Central memory CD4-positive, alpha-beta T cell (primary cell): ENCODE measurements at places on chromosomes 2 and 18.

GRCh38 chr18:62529597-62529996 is 6.8 kb downstream of the ZCCHC2 start:
- DNase-seq = no peak

DNA sequence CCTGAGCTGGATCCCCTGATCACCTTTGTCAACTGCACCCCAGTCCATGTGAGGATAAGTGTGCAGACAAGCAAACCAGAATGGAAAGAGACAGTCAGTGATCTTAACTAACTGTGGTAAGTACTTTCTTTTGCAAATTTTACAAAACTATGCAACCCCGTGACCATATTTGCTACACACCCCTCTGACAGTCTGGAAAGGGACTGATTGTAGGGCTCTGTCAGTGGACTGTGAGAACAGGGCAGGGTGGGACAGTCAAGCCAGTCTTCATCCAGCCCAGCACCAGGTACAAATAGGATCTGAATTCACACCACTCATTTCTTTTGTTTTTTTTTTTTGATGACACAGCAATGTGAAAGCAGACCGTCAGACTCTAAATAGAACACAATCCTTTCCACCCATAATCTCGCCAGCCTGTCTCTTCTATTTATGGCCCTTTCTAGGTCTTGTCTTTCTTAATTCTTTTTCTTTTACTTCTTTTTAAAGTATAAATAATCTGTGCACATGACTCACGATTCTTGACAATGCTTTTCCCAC is 165.6 kb downstream of the ARL6IP6 start:
- DNase-seq = no peak

DNA sequence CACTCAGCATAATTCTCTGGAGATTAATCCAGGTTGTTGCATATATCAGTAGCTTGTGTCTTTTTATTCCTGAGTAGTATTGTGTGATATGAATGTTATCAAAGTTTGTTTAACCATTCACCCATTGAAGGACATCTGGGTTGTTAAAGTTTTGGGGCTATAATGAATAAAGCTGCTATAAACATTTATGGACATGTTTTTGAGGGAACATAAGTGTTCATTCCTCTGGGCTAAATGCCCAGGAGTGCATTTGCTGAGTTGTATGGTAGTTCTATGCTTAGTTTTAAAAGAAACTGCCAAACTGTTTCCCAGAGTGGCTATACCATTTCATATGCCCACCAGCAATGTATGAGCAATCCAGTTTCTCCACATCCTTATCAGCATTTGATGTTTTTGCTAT is 21.8 kb upstream of the KCNJ13 start:
- DNase-seq = no peak

DNA sequence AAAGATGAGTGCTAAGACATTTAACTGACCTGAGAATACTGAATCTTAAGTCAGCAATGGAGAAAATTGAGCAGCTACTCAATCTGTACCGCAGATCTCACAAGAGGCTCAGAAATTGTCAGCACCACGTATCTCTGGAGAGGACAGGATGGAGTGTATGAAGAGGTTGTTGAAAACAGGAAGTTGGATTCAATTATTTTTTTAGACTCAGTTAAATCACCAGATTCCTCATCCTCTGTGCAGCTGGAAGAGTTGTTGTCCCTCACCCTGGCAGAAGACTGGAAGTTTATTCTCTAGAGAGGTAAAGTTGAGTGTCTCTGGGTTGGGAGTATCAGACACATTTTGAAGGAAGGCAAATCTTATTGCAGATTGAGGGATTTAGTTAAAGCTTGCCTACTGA is 114.9 kb upstream of the NT5C1B start:
- no peak for DNase-seq

DNA sequence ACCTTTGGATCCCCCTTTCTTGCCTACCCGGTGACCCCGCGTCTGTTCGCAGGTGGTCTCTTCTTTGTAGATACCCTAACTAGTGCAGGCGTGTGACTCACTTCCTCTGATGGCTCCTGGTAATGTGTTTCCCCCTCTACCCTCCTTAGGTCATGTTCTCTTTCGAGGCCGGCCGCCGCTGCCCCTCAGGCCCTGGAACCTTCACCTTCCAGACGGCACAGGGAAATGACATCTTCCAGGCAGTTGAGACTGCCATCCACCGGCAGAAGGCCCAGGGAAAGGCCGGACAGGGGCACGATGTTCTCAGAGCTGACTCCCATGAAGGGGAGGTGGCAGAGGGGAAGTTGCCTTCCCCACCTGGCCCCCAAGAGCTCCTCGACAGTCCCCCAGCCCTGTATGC is 1.6 kb downstream of the DOK1 start:
- DNase-seq = no peak

GRCh38 chr2:133287709-133288108 is 280.6 kb downstream of the NCKAP5 start:
- DNase-seq = no peak

GRCh38 chr2:64624862-64625261 is 28.9 kb downstream of the SERTAD2 start:
- no peak for DNase-seq

DNA sequence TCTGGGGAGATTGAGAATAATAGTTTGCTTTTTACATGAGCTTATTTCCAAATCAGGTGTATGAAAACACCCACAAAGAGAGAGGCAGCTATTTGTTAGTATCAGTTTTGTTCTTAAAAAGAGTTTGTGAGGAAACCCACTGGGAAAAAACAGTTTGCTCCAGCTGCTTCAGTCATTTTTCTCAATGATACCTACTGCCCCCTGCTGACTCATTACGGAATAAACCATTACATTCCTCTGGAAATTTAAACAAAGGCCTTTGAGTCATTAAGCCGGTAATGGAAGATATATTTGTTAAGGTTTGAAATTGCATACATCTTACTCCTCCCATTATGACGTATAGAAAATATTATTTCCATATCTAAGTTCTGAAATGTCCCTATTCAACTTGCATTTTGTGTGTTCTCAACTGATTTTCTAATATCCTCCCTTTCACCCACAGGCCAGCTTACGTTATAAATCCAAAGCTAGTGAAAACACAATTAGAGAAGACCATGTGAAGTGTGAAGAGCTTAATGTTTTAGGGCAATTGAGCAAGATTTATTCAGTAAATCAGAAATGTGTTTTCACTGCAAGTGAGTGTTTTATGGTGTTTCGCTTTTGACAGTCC is 761.6 kb downstream of the DSC3 start:
- DNase-seq = no peak

DNA sequence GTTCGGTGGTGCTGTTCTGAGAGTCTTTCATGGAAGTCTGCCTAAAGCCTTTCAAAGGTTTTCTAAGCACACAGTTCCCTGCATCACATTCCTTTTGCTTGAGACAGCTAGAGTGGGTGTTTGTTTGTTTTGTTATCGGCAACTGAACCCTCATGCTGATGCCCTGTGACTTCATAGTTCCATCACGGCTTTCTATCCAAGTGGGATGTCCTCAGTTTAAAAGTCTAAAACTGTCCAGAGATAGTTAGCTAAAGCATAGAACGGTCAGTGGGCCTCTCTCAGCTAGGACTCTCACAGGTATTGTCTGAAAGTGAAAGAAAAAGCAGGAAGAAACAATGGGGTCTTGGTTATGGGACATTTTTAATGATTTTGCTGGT is 337.3 kb downstream of the OSR1 start:
- DNase-seq = no peak

- DNase-seq = peak; percentile 44
These were observed 77.0 kb upstream of the SERTAD2 start for GRCh38 chr2:64730551-64731262.

GRCh38 chr2:25303633-25304236 is 38.0 kb downstream of the DNMT3A start:
- no peak for DNase-seq

DNA sequence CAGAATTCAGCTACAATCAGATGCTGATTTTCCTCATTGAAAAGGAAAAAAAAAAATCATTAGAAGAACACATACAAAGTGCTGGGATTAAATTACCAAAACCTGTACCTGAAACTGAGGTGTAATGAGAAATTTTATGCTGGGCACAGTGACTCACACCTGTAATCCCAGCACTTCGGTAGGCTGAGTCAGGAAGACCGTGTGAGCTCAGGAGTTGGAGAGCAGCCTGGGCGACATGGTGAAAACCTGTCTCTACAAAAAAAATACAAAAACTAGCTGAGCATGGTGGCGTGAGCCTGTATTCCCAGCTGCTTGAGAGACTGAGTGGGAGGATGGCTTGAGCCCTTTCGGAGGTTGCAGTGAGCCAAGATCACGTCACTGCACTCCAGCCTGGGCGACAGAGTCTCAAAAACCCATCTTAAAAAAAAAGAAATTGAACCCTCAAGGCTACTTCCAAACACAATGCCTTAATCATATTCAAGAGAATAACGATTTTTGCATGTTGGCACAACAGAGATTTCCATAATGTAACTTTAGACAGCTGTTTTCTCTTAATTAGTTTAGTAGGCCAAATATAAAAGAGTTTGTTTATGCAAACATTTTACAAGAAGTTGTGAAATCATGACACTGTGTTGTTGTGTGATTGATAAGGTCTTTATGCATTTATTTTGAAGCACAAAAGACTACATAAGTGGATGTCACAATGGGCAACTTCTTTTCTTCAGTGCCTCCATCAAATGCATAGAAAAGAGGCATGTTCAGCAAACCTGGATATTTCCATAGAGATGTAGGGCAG is 63.9 kb downstream of the FAM161A start:
- DNase-seq = no peak

DNA sequence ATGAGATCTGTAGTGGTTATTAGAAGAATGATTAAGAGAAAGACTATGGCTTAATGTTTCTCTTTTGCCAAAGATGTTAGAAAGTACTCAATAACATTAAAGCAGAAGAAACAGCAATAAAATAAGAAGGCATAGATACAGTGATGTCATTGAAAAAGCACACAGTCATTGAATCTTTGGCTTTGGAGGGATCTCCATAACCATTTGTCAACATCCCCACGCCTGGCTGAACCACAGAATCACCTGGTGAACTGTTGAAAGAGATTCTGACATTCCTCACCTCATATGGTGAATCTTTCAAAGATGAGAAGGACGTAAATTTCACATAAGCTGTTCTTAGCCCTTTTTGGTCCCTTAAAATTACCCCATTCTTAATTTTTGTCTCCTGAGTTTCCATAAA is 324.6 kb upstream of the NRP2 start:
- no peak for DNase-seq

GRCh38 chr18:5429681-5430080 is 114.1 kb downstream of the EPB41L3 start:
- DNase-seq = no peak

GRCh38 chr18:79405781-79406575 is 10.2 kb downstream of the NFATC1 start:
- peak; percentile 94 for DNase-seq

DNA sequence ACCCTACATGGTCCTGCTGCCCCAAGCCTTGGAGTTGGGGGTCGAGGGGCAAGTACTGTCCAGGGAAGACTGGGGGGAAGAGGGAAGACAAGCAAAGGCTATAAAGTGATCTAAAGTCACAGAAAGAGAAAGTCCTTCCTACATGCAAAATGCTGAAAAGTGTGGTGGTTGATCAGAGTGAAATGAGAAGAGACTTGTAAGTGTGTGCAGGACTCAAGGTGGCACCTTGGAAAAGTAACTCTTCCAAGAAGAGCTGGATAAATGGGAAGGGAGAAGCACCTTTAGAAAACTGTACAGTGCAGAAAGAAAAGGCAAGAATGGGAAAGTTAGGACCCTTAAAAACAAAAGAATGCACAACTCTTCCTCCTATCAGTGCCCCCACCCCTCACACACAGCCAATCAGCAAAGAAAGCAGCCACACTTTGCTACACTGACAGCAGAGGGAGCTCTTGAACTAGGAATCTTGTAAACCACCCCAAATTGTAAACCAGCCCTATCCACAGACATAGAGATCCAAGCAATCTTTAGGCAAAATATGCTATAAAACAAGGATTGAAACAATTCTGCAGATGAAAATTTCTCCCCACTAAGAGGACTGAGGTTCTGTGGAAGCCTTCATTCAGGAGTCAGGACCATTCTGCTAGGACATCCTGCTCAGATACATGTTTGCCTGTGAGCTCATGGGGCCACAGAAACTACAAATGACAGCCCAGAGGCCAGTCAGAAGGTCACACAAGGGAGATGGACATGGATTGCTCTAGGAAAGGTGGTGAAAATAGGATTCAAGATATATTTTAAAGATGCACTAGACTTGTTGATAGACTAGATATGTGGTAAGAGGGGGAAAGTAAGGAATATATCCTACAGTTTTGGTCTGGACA is 146.4 kb downstream of the FTCDNL1 start:
- DNase-seq = peak; percentile 2

GRCh38 chr2:116180072-116180471 is 1634.4 kb upstream of the DDX18 start:
- no peak for DNase-seq

DNA sequence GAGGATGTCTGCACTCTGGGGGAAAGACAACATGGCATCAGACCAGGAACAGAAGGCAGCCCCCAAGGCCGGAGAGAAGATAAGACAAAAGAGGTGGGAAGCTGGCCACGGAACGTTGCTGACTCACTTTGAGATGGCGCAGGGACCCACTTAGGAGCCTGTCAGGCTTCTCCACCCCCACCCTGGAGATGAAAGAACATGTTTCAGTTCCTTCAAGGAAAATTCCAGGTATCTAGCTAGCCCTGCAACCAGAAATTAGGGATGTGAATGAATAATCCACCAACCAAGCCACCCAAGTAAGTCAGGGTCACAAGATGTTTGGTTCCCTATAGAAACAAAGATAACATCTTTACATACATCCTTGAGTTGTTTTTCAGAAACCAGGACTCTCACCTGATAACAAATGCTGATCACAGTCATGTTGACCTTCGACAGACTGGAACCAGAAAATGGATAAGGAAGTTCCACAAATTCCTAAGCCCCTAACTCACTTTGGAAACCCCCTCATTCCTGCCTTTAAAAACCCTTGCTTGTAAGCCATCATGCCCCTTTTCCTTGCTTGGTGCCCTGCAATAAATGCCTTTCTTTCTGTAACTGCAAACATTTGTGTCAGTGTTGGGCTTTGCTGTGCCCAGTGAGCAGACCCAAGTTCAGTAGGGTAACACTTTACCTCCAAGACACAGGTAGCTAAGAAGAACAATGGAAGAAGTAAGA is 31.9 kb downstream of the PSTPIP2 start:
- DNase-seq = no peak

DNA sequence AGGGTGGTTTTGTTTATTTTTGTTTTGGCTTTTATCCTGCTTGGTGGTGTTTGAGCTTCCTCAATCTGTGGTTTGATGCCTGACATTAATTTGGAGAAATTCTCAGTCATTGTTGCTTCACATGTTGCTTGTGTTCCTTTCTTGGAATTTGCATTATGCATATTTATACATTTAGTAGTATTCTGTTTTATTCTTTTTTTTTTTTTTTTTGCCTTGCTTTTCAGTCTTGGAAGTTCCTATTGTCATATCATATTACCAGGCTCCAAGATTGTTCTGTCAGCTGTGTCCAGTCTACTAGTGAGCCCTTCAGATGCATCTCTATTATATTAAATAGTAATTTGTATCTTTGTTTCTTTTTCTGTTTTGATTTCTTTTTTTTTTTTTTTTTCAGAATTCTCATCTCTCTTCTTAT is 77.0 kb downstream of the EPC2 start:
- no peak for DNase-seq

DNA sequence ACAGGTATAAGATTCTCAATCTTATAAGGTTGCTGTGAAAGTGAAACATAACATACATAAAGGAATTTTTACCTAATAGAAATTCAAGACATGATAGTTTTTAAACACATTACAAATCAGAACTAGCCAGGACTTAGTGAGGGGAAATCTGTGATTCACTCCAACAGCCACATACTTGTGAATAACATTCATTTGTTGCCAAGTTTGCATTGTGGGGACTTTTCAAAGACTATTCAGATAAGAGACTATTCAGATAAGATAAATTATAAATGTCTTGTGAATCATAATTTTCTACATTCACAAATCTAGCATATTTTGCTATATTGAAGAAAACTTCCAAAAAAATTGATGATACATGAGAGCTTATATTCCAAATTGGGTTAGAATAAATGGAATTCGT is 345.3 kb upstream of the CDH20 start:
- DNase-seq = no peak
